ENCODE measurements at places on chromosomes 7 and 10. TPM values are rescaled to one million over a fixed set of nuclear protein-coding genes. Genes with fewer than 3 reads are reported as not detected.

GRCh38 chr10:15200626-15201025 lies 32.1 kb upstream of the NMT2 start:
- no peak overlapping the region for H3K4me3 ChIP-seq
- H3K27me3 ChIP-seq: no peaks in the 10 kb centered on the region
- H3K36me3 ChIP-seq: no peaks in the 10 kb centered on the region
- no peak overlapping the region for H3K27ac ChIP-seq
- H3K4me1 ChIP-seq: peaks cover 9% of the 10 kb centered on the region
- no peak for DNase-seq

DNA sequence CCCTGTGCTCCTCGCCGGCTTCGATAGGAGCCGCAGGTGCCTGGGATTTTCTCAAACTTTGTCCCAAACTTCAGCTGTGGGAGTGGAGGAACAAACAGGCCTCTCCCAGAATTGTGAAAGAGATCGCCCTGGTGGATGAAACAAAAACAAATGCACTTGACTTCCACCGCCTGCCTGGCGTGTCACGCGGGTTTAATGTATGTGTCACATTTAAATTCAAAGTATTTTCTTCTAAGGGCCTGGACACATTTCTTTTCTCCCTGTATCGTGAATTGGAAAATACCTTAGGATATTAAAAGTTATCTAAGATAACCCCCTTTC lies 694 bp upstream of the WASL start:
- no peaks in the 10 kb centered on the region for H3K36me3 ChIP-seq
- peak overlapping the region; percentile 77 for H3K4me3 ChIP-seq
- H3K4me1 ChIP-seq: peaks cover 24% of the 10 kb centered on the region
- no peak for DNase-seq

GRCh38 chr7:134823400-134823799 lies 44.0 kb downstream of the CALD1 start:
- no peaks in the 10 kb centered on the region for H3K4me1 ChIP-seq
- H3K27me3 ChIP-seq: no peaks in the 10 kb centered on the region
- H3K27ac ChIP-seq: no peak overlapping the region
- no peak for DNase-seq
- H3K4me3 ChIP-seq: no peak overlapping the region

The ETV1 gene
- 67.2 TPM for polyA plus RNA-seq

Data from left lung (tissue), 14 donors.